ENCODE measurements at places on chromosomes 16 and 17.

DNA sequence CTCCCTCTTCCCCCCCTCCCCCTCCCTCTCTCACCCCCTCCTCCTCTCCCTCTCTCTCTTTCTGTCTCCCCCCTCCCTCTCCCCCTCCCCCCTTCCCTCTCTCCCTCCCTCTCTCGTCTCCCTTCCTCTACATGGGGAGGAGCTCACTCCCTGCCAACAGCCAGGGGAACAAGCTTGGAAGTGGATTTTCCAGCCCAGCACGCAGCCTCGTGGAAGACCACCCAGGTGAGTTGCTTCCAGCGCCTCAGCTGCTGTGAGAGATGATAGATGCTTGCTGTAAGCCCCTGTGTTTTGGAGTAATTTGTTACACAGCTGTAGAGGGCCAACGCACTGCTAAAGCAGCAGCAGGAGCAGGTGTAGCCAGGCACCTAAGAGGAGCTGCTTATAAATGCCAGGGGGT is 20.8 kb downstream of the ACTG1 start:
- no peak for DNase-seq

- no peak for DNase-seq
These were observed 26.0 kb downstream of the COPZ2 start for GRCh38 chr17:48011405-48012150.

GRCh38 chr17:66326476-66327047 is 24.1 kb downstream of the PRKCA start:
- DNase-seq = no peak

GRCh38 chr16:85399583-85400284 is 213.4 kb upstream of the GSE1 start:
- no peak for DNase-seq

- no peak for DNase-seq
These were observed 92.5 kb downstream of the ASIC2 start for GRCh38 chr17:33200587-33200986.

- no peak for DNase-seq
These were observed 170.8 kb downstream of the ABCA8 start for GRCh38 chr17:68784431-68784830.

- no peak for DNase-seq
These were observed 3.5 kb upstream of the SALL1 start for GRCh38 chr16:51154271-51155171.

GRCh38 chr17:48751172-48751571 is 22.6 kb upstream of the HOXB13 start:
- no peak for DNase-seq

- no peak for DNase-seq
These were observed 8.3 kb downstream of the CCR7 start for GRCh38 chr17:40556884-40557414.

GRCh38 chr16:77290451-77291115 is 91.4 kb downstream of the SYCE1L start:
- no peak for DNase-seq

DNA sequence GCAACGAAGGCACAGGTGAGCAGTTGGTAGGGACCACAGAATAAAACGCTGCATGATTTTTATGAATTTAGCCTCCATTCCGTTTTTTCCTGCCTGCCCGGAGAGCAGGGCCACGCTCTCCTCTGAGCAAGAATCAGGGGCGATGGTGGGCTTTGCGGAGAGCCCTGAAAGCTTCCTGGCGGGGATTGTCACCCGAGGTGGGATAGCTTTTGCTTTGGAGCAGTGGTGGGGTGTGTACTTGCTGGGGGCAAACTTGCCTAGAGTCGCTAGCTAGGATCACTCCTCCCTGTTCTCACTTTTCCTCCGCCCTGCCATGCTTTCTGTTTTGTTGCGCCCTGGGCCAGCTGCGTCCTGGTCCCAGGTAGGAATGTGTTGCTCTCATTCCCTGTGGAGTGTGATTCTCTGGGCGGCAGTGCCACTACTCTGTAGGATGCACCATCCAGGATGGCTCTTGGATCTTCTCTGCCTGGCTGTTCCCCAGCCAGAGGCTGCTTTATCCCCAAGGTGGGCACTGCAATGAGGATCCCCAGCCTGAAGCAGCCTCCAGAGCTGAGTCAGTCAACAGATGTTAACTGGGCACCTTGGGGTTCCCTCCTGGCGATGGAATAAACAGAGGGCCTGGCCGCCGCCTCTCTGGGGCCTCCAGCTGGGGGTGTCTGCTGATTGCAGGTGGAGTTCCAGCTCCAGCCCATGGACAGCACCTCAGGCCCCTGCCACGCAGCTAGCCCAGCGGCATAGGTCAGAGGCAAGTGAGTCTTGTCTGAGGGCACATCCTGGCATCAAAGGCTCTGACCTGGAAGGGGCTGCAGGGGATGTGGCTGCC is 360.9 kb upstream of the TNRC6C start:
- no peak for DNase-seq

- DNase-seq = no peak
These were observed 83.4 kb downstream of the ASIC2 start for GRCh38 chr17:33209671-33210070.

- no peak for DNase-seq
These were observed 98.8 kb downstream of the WWOX start for GRCh38 chr16:78198288-78198687.

Measured in cortex of kidney (tissue), 1 donor.